Type B pancreatic cell (in vitro differentiated cells): ENCODE measurements at places on chromosomes 3 and 15. TPM values are rescaled to one million over a fixed set of nuclear protein-coding genes. Genes with fewer than 3 reads are reported as not detected.
A peak's percentile ranks its signal among the peaks of the same experiment; 100 is the strongest.

GRCh38 chr3:69764861-69765260 lies 25.6 kb downstream of the MITF start:
- peak overlapping the region; percentile 42 for H3K27ac ChIP-seq
- no peak overlapping the region for H3K4me3 ChIP-seq
- H3K27me3 ChIP-seq = no peaks in the 10 kb centered on the region
- no peaks in the 10 kb centered on the region for H3K36me3 ChIP-seq

DNA sequence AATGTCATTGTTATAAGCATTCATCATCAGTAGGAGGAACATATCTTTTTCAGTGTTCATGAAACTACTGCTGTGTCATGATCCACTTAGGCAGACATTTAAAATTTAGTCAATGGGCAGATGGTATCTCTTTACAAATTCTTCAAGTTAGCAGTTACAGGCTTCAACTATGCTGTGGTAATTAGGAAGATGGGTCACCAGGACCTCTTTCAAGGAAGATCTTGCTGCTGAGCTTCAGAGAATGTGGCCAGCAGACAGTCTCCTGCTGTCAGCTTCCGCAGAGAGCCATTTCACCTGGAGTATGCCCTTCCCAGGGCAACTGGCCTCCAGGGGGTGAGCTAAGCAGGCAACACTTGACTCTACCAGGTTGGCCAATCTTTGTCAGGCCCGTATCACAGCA lies 19.4 kb downstream of the IFT57 start:
- no peak for DNase-seq
- H3K4me1 ChIP-seq = no peaks in the 10 kb centered on the region
- H3K27me3 ChIP-seq = no peaks in the 10 kb centered on the region
- peaks cover 47% of the 10 kb centered on the region for H3K36me3 ChIP-seq
- H3K4me3 ChIP-seq = no peak overlapping the region

- peaks cover 2% of the 10 kb centered on the region for H3K4me1 ChIP-seq
- no peaks in the 10 kb centered on the region for H3K27me3 ChIP-seq
- H3K36me3 ChIP-seq = peaks cover 15% of the 10 kb centered on the region
- no peak for DNase-seq
These were observed 16.6 kb upstream of the EXOG start for GRCh38 chr3:38479431-38480092.

DNA sequence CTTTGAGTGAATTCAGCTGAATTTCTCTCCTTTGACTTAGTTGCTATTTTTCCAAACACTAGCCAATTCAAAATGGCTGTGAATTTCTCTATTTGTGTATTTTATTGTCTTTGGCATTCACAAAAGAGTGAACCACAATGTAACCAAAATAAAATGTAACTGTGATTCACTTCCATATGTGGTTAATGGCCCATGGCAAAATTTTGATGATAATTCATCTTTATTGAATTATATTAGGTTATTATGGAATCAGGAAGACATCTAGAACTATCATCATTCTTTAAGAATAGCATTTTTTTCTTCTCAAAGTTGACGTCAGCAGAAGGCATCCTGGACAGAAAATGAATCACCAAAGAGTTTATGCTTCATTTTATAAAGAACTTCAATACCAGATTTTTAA lies 705.3 kb upstream of the NAALADL2 start:
- no peaks in the 10 kb centered on the region for H3K36me3 ChIP-seq
- no peaks in the 10 kb centered on the region for H3K4me1 ChIP-seq
- no peaks in the 10 kb centered on the region for H3K27me3 ChIP-seq
- no peak overlapping the region for H3K4me3 ChIP-seq
- H3K27ac ChIP-seq = no peak overlapping the region

DNA sequence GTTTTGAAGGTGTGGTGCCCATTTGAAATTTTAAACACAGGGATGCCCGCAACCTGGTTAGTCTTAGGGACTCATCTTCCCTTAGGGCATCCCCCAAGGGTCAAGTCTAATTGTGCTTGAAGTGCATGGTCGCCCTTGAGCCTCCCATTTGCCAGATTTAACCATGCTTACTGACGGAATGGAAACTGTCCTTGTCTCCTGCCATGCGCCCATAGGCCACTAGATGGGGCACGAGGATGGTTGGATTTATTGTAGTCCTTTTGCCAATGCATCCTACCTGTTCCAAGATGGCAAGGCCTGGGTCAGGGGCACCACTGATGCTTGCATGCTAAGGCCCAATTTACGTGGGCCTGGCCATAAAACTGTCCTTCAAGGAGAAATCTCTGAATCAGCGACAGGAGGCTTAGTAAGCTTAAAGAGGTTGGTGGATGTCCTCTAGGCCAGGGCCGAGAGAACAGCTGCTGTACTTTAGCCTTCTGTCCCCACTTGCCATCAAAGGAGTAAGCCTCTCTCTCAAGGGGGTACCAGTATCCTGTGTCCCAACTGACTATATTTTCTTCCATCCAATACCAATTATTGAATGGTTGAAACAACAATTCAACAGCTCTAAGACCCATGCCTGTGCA lies 355.4 kb downstream of the OTOL1 start:
- peak; percentile 73 for DNase-seq
- H3K4me1 ChIP-seq = no peaks in the 10 kb centered on the region
- H3K27ac ChIP-seq = no peak overlapping the region

GRCh38 chr3:129984125-129984524 lies 9.6 kb downstream of the TRH start:
- H3K27ac ChIP-seq = no peak overlapping the region
- H3K36me3 ChIP-seq = no peaks in the 10 kb centered on the region
- peaks cover 19% of the 10 kb centered on the region for H3K27me3 ChIP-seq
- H3K4me1 ChIP-seq = peaks cover under 1% of the 10 kb centered on the region

- H3K27ac ChIP-seq = no peak overlapping the region
- no peaks in the 10 kb centered on the region for H3K27me3 ChIP-seq
- no peak for DNase-seq
- no peaks in the 10 kb centered on the region for H3K36me3 ChIP-seq
- H3K4me3 ChIP-seq = no peak overlapping the region
These were observed 268.6 kb upstream of the SLITRK3 start for GRCh38 chr3:165464736-165465135.

GRCh38 chr15:90040618-90041017 lies 39.5 kb downstream of the ZNF710 start:
- no peak for DNase-seq
- H3K27ac ChIP-seq = peak overlapping the region; percentile 25
- H3K27me3 ChIP-seq = no peaks in the 10 kb centered on the region
- H3K4me1 ChIP-seq = peaks cover 73% of the 10 kb centered on the region

DNA sequence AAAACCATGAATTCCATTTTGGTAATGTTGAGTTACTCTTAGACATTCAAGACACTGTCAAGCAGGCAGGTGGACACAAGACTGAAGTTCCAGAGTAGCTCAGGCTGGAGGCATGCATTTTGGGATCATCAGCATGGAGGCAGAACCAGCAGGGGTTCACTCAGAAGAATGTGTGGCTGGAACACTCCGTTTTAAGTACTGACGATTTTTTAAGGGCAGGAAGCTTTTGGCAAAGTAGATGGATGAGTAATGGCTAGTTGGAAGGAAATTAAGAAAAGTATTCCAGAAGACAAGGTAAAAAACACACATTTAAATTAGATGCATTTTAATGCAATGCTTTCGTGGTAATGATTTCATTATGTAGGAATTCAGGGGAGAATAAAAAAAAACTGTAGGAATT lies 420.4 kb downstream of the ROBO2 start:
- H3K27me3 ChIP-seq = no peaks in the 10 kb centered on the region
- H3K4me3 ChIP-seq = no peak overlapping the region
- peaks cover 7% of the 10 kb centered on the region for H3K4me1 ChIP-seq
- H3K36me3 ChIP-seq = peaks cover 3% of the 10 kb centered on the region
- no peak overlapping the region for H3K27ac ChIP-seq

DNA sequence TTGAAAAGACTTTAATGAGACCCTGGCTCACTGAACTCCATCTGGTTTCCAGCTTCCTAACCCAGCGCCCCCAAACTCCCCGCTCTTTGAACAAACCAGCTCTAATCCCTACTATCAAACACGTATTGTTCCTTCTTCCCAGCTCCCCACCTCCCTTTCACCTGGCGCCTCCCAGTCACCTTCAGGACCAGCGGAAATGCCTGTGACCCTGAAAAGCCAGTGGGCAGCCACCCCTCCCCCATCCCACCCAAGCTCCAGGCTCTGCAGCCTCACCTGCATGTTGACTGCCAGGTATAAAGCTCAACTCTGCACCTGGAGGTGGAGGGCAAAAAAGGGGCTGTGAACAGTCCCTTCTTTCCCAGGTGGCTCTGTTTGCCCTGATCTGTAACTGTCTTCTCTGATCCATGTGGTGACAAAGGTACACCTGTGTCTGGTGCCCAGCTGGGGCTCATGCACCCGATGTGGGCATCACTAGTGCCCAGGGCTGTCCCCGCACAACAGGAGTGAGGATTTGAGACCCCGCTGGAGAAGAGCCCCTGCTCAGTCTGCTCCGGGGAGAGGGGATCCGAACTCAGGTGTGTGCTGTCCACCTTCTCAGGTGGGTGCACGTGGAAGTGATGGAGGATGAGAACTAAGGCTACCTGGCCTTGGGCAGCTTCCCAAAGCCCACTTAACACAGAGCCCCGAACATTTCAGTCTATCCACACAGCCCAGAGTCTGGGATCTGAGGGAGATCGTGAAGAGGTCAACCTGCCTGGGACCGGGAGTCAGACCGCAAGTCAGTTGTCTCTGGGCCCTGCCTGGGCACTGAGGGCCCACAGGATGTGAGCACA lies 128.9 kb downstream of the NSMCE3 start:
- H3K4me3 ChIP-seq = peak overlapping the region; percentile 74
- peak; percentile 49 for DNase-seq
- peaks cover 26% of the 10 kb centered on the region for H3K4me1 ChIP-seq
- H3K36me3 ChIP-seq = no peaks in the 10 kb centered on the region
- peaks cover 31% of the 10 kb centered on the region for H3K27me3 ChIP-seq

GRCh38 chr15:42611532-42611931 lies 36.1 kb downstream of the STARD9 start:
- H3K4me1 ChIP-seq = peaks cover 12% of the 10 kb centered on the region
- no peak for DNase-seq
- peaks cover 7% of the 10 kb centered on the region for H3K36me3 ChIP-seq
- no peaks in the 10 kb centered on the region for H3K27me3 ChIP-seq
- no peak overlapping the region for H3K27ac ChIP-seq

DNA sequence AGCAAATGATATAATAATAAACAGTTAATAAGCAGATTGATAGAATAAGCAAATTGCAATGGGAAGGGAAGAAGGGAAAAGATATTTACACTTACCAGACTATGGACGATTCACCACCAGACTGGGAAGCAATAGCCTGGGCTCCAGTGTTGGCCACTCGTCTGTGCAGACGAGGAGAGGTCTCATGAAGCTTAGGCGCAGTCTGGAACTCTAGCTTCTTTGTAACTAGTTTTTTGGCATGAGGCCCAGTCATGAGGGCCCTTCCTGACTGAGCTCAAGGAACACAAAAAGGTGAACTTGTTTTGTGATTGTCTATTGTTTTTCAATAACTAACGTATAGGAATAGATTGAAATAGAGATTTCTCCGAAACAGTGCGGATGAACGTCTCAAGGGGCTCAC lies 63.3 kb upstream of the GATM start:
- no peak overlapping the region for H3K27ac ChIP-seq
- H3K4me3 ChIP-seq = no peak overlapping the region
- H3K36me3 ChIP-seq = no peaks in the 10 kb centered on the region
- H3K4me1 ChIP-seq = peaks cover 9% of the 10 kb centered on the region

GRCh38 chr15:49964551-49964950 lies 154.5 kb downstream of the ATP8B4 start:
- no peak overlapping the region for H3K27ac ChIP-seq
- no peak overlapping the region for H3K4me3 ChIP-seq
- H3K36me3 ChIP-seq = no peaks in the 10 kb centered on the region
- no peaks in the 10 kb centered on the region for H3K27me3 ChIP-seq

DNA sequence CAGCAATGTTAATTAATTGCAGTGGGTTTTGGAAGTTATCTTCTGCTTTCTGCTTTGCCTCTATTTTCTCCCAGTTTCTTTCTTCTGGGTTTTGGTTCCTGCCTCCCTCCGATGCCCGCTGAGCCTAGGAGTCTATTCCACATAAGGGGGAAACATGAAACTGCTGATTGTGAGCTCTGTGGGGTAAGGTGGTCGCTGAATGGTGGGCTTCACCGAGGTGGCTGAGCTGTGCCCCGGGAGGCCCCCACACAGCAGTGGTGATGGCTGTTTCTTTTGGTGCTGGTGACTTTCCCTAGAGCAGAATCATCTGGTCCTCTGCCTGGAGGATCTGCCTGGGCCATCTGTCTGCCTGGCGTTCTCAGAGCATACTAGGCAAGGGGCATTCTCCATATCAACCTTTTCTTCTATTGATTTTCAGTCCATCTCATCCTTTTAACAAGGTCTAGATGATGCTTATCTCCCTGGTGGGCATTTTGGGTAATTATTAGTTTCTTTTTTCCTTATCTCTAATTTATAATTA lies 68.8 kb upstream of the ATP2B2 start:
- H3K4me3 ChIP-seq = no peak overlapping the region
- no peaks in the 10 kb centered on the region for H3K4me1 ChIP-seq
- H3K36me3 ChIP-seq = no peaks in the 10 kb centered on the region
- H3K27me3 ChIP-seq = peaks cover 27% of the 10 kb centered on the region
- no peak overlapping the region for H3K27ac ChIP-seq

GRCh38 chr3:64496786-64497490 lies 190.9 kb downstream of the ADAMTS9 start:
- no peak for DNase-seq
- H3K4me1 ChIP-seq = peaks cover 24% of the 10 kb centered on the region
- H3K4me3 ChIP-seq = no peak overlapping the region
- H3K27ac ChIP-seq = no peak overlapping the region

GRCh38 chr3:16088496-16088895 lies 86.0 kb upstream of the GALNT15 start:
- no peak overlapping the region for H3K4me3 ChIP-seq
- H3K4me1 ChIP-seq = no peaks in the 10 kb centered on the region
- no peak overlapping the region for H3K27ac ChIP-seq
- no peak for DNase-seq
- no peaks in the 10 kb centered on the region for H3K36me3 ChIP-seq
- peaks cover 3% of the 10 kb centered on the region for H3K27me3 ChIP-seq

Gene RFC4
- 33.6 and 64.2 TPM in 2 replicates for total RNA-seq

Gene CCR1
- 0.98 and 1.3 TPM in 2 replicates for total RNA-seq

Gene CPN2
- not detected in 2 replicates for total RNA-seq

Gene PARP14
- total RNA-seq = 20.7 and 27.1 TPM in 2 replicates

Gene MELTF
- total RNA-seq = 3.0 and 7.6 TPM in 2 replicates

Gene ACTC1
- total RNA-seq = 0.52 and 19.7 TPM in 2 replicates

Gene GABRR3
- total RNA-seq = not detected in 2 replicates
